ENCODE measurements at places on chromosomes 1 and 21.

GRCh38 chr1:109105881-109106280 lies 8.0 kb upstream of the ELAPOR1 start:
- DNase-seq: no peak

DNA sequence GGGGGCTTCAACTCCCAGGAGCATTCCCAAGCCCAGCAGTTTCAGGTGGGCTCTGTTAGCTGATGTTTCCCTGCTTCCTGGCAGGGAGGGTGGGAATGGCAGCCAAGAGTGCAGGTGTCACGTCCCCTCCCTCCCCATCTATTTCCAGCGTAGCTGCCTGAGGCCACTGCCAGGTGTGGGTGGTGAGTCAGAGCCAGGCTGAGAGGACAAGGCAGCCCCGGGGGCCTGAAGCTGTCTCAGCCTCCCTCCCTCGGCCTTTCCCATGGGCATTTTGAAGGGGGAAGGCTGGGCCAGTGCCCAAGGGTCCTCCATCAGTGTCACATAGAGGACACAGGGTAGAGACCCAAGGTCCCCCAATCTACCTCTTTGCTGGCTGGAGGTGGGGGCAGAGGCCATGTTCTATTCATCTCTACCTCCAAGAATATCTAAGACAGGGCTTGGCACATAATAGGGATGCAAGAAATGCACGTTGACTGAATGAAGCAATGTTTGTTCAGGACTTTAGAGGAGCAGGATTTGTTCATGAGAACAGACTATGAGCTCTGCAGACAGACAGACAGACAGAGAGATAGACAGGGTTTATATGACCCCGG lies 34.4 kb upstream of the ID3 start:
- no peak for DNase-seq

DNA sequence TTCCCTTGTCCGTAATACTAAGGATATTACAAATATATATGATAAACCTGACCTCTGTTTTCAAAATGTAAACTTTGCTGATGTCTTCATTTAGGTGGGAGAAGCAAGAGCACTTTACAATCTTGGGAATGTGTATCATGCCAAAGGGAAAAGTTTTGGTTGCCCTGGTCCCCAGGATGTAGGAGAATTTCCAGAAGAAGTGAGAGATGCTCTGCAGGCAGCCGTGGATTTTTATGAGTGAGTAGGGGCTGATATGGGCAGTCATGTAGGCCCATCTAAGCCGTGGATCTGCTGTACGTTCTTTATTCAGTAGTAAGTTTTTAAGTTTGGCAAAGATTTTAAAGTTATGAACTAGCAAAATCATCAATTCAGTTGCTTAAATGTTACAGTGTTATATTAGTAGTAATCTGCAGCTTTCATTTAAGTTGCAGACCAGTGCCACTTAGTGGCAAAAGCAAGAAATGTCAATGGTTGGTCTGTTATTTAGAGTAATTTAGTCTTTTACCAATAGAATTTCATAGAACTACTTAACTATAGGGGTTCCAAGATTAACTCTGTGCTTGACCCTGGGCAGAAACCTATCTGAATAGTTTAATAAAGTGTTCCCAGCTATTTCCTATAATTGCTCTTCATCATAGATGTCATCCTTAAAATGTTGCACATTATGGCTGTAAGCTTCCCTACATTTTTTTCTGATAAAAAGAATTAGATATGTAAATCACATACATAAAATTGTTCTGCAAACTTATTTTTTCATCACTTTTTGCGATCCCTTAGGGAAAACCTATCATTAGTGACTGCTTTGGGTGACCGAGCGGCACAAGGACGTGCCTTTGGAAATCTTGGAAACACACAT lies 21.3 kb downstream of the GPSM2 start:
- DNase-seq: no peak

GRCh38 chr1:213572912-213573647 lies 414.7 kb upstream of the PROX1 start:
- DNase-seq: no peak

All from stimulated activated CD8-positive, alpha-beta memory T cell treated with anti-CD3 and anti-CD28 coated beads, Interleukin-7, amount 100 ng/mL, for 1 hour (primary cell).